ENCODE measurements at places on chromosomes 2 and 18.
A peak's percentile ranks its signal among the peaks of the same experiment; 100 is the strongest.

DNA sequence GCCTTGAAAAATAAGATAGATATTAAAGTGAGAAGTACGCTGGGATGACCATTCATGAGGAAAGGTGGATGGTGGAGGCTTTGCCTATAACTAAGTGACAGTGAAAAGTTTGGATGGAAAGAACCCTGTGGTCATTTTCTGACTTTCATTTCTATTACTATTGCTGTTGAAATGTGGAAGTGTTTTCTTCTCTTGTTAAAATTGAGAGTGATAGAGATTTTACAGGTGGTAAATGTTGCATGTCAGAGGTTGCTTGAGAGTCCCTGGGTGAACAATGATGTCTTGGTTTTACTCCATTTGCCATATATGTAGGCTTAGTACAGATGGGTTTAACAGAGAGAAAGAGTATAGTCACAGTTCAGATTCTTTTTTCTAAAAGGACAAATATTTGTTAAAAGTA is 18.4 kb downstream of the NCOA1 start:
- DNase-seq = no peak

- peak; percentile 62 for DNase-seq
Observed at GRCh38 chr2:232652505-232652851, 19.1 kb downstream of the EFHD1 start.

- no peak for DNase-seq
Observed at GRCh38 chr18:37272226-37272625, 293.4 kb downstream of the CELF4 start.

GRCh38 chr2:147173189-147173581 is 671.6 kb upstream of the ACVR2A start:
- peak; percentile 85 for DNase-seq

DNA sequence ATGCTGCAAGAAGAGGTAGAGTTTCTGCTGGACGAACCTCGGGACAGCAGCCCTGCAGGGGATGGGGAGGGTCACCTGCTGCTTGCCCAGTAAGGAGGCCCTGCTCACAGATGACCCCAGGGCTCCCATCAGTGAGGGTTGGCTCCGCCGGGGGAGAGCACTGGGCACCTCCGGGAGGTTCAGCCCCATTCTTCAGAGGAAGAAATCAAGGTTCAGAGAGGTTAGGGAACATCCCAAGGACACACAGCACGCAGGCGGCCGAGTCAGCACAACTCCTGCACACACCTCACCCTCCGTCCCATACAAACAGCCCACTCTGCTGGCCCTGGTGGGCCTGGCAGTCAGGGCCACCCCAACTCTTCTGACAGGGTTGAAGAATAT is 11.7 kb upstream of the CCDC74B start:
- no peak for DNase-seq

- no peak for DNase-seq
Observed at GRCh38 chr2:11071211-11071610, 84.1 kb upstream of the SLC66A3 start.

GRCh38 chr18:61893309-61893970 is 633 bp upstream of the RNF152 start:
- DNase-seq = peak; percentile 42

DNA sequence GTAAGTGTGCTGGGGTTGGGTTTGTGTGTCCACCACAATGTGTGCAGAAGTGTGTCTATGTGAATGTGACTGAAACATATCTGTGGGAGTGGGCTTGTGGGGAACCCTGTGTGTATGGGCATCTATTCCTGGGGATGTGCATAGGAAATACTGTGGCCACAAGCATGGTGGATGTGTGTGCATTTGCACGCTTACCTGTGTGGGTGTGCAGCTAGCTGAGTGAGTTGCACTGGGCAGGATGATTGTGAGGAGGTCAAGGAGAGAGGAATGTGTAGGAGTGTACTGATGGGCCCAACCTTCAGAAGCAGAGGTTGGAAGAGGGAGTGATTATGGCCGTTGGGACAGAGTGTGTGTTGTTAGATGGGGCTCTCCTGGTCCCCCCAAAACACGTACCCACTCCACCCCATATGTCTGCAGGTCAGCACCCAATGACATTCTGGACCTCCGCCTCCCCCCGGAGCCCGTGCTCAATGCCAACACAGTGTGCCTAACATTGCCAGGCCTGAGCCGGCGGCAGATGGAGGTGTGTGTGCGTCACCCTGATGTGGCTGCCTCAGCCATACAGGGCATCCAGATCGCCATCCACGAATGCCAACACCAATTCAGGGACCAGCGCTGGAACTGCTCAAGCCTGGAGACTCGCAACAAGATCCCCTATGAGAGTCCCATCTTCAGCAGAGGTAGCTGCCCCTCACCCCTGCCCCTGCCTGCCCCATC is 1.2 kb downstream of the WNT10A start:
- DNase-seq = no peak

GRCh38 chr2:140861666-140862065 is 1269.2 kb downstream of the LRP1B start:
- DNase-seq = no peak

GRCh38 chr2:95284886-95285541 is 10.8 kb downstream of the PROM2 start:
- no peak for DNase-seq

DNA sequence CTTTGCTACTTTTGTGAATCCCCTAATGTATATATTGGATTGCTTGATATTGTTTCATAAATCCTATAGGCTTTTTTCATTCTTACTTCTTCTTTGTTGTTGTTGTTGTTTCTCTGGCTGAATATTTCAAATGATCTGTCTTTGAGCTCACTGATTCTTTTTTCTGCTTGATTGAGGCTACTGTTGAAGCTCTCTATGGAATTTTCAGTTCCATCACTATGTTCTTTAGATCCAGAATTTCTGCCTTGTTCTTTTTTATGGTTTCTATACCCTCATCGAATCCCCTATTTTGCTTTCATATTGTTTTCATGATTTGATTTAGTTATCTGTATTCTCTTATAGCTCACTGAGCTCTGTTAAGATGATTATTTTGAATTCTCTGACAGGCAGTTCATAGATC is 24.6 kb upstream of the RASGRP3 start:
- no peak for DNase-seq

GRCh38 chr2:188645986-188646385 is 328.2 kb upstream of the COL3A1 start:
- peak; percentile 85 for DNase-seq

DNA sequence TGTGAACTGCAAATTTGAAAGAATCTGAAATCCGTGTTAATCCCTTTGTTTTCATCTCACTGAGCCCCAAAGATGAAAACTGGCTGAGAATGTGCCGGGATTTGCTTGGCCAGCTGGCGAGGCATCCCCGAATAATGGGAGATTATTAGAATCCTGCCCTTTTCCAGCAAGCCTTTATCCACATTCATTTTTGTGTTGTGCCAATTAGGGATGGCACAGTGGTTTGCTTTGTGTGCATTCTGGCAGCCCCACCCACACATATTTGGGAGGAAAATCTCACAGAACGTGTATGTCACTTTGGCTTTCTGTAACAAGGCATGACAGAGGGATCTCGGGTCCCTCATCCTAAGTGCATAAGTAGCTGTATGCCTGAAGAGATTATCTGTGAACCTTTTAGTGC is 405.8 kb upstream of the FAM98A start:
- DNase-seq = no peak

- DNase-seq = no peak
Observed at GRCh38 chr2:70870790-70871189, 35.2 kb upstream of the CD207 start.

GRCh38 chr2:19020144-19021099 is 338.0 kb downstream of the OSR1 start:
- no peak for DNase-seq

GRCh38 chr2:36296798-36297197 is 58.8 kb upstream of the CRIM1 start:
- no peak for DNase-seq

DNA sequence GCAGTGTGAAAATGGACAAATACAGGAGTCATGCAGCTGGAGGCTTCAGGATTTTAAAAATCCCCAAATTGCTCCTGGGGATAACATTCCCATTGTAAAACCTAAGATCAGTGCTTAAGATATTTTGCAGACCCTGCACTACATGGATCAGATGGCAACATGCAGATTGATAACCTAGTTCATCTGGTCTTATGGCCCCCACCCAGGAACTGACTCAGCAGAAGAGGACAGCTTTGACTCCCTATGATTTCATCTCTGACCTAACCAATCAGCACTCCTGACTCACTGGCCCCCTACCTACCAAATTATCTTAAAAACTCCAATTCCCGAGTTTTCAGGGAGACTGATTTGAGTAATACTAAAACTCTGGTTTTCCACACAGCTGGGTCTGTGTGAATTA is 20.0 kb downstream of the SRBD1 start:
- no peak for DNase-seq

GRCh38 chr2:233244818-233245217 is 6.7 kb upstream of the ATG16L1 start:
- no peak for DNase-seq

DNA sequence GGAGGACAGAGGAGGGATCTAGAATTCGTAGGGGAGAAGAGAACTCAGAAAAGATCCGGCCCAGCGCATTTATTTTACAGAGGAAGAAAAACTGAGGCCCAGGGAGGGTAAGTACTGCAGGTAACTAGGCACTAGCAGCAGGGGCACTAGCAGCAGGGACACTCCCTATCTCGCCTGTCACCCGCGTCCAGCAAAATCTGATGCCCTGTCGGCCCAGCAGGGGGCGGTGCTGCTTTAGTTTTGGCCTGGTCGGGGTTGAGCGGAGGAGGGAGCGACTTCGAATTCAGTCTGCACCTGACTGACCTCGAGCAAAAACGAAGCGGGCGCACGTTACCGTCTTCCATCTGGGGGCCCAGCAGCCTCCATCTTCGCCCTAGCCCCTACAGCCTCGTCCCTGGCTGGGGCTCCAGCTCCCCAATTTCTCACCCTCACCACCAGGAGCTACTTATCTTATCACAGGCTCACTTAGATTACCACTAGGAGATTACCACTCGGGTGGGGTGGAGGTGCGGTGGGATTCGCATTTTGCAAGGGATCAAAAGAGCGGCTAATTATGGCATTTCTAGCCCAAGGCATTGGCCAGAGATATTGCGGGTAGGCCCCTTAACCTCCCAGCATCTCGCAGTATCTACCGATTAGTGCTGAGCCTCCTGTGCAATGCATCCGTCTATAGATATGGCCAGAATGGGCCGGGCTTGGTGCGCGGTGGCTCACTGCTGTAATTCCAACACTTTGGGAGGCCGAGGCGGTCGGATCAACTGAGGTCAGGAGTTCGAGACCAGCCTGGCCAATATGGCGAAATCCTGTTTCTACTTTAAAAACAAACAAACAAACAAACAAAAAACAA is 17.8 kb upstream of the CD8A start:
- DNase-seq = peak; percentile 58

- peak; percentile 33 for DNase-seq
Observed at GRCh38 chr2:24490181-24490689, 819 bp upstream of the NCOA1 start.

DNA sequence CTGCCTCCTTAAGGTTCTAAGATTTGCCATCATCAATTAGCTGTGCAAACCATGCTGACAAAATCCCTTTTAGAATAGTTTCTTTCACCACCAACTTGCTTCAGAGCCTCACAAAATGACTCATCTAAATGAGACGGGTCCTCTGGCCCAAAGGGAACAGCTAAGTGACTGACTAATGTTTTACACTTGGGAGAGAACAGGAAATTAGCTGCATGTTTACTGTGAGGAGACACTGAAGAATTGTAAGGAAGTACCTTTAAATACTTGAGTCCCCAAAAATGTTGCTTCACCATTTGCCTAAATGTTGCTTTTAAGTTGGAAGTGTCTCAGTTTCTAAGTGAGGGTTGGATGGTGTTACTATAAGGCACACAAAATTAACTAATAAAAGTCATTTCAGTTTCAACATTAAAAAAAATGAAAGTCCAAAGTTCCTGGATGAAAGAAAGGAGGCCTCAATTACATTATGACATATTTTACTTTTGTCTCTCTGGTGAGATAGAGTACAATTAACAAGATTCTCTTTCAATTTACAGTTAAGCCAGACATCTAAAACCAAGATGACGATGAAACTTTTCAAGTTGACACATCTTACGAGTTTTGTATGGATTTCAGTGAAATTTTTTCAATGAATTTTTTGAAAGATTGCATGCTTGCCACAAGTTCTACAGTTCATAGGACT is 229.1 kb upstream of the FN1 start:
- peak; percentile 96 for DNase-seq

GRCh38 chr2:235706506-235706905 is 212.7 kb downstream of the AGAP1 start:
- no peak for DNase-seq

DNA sequence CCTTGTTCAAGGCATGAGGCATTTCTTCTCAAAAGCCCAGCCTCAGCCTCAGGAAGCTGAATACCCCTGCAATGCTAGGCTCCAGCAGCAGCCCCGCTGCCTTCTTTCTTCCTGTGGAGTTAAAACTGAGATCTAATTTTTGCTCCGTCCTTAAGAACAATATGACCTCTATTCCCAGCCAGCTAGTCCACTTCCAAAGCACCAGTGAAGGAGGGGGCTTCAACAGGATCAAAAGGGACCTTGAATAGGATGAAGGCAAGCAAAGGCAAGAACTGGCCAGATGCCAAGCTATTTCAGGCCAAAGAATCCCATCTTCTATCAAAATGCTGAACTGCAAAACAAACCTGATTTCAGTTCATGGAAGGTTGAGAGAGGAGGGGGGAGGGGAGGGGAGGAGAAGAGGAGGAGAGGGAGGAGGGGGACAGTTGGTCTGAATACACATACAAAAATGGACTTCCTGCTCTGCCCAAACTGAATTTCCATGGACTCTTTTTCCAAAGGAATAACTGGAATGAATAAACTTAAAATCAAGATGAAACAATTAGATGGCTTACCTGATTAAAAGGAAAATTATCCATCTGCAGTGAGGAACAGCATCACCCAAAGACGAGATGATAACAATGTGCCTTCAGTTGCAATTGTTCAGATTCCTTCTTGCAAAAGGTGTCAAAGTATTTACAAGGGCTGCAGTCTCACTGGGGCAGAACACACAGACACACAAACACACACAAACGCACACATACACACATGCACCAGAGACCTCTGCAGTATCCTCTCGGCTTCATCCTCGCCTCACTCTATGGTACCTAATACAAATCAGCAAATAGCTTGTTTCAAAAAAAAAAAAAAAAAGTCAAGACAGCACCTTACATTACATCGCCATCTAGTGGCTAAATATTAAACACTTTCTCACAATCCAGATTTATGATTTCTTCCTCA is at the start of gene SCN1A:
SCN1A (minus strand) TSS at position 804 of the 939 bp plus-strand sequence. CDS start 54,399 bp downstream, outside the sequence.
- DNase-seq = peak; percentile 48

- DNase-seq = peak; percentile 93
Observed at GRCh38 chr2:160214461-160215445, 14.7 kb upstream of the ITGB6 start.

- DNase-seq = no peak
Observed at GRCh38 chr18:41009926-41010325, 945.1 kb upstream of the PIK3C3 start.

GRCh38 chr2:124913868-124914267 is 888.8 kb downstream of the CNTNAP5 start:
- DNase-seq = no peak

GRCh38 chr2:37871456-37872191 is 53.5 kb upstream of the RMDN2 start:
- peak; percentile 94 for DNase-seq

- DNase-seq = peak; percentile 27
Observed at GRCh38 chr2:1550658-1551316, 137.5 kb downstream of the TPO start.
